ENCODE measurements at places on chromosomes 13 and 19.

DNA sequence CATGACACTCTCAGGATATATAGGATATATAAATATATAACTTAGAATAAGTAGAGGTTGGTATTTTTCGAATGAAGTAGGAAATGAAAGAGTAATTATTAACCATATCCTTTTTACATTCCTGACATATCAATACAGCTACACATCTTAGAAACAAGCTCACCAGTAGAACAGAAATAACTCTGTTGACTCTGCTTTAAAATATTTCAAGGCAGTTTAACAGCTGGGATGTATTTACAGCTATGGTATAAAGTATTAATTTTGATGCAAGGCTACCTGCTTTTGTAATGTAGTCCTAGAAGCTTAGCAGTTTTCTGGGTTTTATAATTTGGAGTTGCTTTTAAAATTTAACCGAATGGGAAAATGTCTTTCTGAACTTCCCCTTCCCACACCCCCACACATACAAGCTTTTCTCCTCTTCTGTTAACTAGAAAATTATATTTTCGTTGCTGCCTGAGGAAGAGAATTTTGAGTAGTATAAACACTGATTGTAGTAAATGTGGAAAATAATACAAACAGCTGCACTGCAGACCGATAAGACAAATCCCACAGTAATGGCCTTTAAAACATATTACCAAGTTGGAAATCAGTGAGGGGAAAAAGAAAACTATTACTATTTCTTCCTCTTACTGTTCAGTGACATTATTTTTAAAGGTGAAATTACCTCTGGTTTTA lies 147.7 kb downstream of the GGACT start:
- no peak for DNase-seq

GRCh38 chr19:2743099-2743498 lies 3.3 kb upstream of the SLC39A3 start:
- no peak for DNase-seq

- DNase-seq = no peak
Measured at GRCh38 chr19:6718741-6719539, 1.5 kb downstream of the C3 start.

DNA sequence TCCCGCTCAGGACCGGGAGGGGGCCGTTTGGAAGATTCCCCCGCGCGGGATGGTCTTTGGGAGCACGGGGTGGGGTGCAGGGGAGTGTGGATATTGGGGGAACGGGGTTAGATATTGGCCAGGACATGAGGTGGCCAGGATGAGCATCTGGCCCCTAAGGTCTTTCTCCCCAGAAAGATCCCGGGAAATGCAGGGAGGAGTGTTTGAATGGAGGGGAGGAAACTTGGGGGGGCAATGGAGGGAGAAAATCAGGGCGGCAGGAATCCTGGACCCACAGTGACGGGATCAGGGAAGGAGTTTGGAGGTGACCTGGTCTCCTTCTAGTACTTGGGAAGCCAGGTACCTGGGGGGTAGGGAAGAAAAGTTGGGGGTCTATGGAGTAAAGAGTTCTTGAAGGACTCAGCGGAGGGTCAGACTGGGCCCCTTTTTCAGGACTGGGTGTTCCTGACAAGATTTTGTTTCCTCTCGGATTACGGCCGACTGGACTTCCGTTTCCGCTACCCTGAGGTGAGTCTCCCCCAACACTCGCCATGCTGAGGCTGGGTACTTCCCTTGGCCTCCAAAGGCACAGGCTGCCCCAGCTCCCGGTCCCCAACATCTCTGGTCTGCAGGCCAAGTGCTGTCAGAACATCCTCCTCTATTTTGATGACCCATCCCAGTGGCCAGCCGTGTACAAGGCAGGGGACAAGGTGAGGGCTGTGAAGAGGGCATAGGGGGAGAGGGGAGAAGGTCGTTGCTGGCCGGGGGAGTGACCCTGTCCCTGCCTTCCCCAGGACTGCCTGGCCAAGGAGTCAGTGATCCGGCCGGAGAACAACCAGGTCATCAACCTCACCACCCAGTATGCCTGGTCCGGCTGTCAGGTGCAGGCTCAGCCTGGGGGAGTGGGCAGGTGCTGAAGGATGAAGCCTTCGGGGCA lies 989 bp downstream of the TMEM145 start:
- DNase-seq = no peak

DNA sequence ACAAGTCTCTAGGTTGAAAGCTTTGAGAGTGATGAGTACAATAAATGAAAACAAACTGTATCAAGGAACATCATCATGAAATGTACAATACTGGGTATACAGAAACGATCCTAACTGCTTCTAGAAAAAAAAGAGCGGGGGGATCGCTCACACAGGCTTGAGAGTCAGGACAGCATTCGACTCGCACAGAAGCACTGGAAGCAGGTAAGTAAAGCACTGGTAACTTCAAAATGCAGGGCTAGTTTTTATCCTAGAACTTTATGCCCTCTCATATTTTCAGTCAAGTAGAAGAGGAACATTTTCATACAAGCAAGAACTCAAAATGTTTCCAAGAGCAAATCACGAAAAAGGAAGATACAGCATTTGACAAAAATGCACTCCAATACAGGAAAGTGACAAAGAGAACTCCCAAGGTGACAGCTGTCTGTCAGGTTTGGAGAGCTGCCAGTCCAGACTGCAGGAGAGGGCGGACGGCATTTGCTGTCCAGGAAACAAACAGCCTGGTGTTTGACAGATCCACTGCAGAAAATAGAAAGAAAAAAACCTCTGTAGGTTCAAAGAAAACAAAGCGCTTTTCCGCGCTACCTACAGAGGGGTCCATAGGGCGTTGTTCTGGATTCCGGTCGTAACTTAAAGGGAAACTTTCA lies 58.2 kb upstream of the XPO4 start:
- no peak for DNase-seq

GRCh38 chr19:41637484-41637883 lies 10.6 kb upstream of the CEACAM4 start:
- no peak for DNase-seq

GRCh38 chr13:111973186-111973585 lies 93.8 kb upstream of the SOX1 start:
- DNase-seq = no peak

DNA sequence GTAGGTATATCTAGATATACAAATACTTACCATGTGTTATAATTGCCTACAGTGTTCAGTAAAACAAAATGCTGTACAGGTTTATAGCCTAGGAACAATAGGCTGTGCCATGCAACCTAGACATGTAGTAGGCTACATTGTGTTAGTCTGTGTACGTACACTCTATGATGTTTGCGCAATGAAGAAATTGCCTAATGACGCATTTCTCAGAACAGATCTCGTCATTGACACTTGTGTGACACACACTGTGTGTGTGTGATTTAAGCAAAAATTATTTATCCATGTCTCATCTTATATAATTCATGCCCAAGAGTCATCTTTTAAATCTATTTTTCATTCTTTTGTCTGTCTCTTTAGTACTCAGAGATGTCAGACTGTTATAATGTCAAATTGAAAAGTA lies 1888.8 kb upstream of the PCDH20 start:
- no peak for DNase-seq

DNA sequence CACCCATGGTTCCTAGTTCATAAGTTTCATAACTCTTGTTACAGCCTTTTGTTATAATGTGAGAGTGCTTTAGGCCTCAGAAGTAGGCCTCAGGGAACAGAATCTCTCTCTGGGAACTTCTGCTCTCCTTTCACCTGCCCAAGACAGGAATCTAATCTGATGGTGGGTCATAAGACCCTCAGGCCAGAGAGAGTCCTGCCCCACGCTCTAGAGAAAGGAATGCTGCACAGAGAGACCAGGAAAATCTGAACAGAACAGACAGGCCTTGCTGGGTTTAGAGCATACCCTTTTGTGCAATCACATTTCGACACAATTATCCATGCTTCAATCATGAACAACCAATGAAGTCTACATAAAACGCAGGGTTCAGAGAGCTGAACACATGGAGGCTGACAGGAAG lies 3.4 kb upstream of the DIAPH3 start:
- DNase-seq = no peak

DNA sequence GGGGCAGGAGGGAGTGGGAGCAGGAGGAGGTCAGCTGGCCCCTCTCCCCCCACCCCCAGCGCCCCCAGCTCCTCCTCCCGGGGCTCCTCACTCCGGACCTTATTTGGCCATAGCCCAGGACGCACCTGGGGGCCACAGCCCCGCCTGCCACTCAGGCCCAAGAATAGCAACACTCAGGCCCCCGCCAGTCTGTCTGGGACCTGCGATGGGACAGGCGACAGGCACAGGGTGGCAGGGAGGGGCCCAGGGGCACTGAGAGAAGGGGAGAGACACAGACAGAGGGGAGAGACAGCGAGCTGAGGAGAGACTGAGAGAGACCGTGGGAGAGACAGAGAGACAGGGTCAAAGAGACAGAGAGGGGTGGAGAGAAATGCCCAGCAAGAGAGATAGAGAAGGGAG lies 10.2 kb downstream of the JOSD2 start:
- DNase-seq = no peak

GRCh38 chr19:32339988-32340874 lies 5.2 kb upstream of the ZNF507 start:
- DNase-seq = peak; percentile 17

GRCh38 chr19:16445238-16446107 lies 26.3 kb downstream of the EPS15L1 start:
- DNase-seq = no peak

GRCh38 chr19:44772959-44773358 lies 4.7 kb upstream of the CBLC start:
- DNase-seq = no peak

DNA sequence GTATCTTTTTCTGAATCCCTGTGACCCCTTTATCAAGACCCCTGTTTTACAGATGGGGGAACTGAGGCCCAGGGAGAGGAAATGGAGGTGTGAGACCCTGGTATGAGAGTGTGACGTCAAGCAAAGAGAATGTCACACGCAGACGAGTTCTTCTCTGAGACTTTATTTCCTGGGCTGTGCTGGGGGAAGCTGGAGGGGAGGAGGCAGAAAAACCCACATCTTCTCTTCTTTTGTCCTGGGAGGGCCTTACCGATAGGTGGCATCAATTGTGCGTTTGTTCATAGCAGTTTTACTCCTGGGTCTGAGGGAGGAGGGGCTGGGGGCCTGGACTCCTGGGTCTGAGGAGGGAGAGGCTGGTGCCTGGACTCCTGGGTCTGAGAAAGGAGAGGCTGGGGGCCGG lies 4.9 kb upstream of the KLK15 start:
- no peak for DNase-seq

DNA sequence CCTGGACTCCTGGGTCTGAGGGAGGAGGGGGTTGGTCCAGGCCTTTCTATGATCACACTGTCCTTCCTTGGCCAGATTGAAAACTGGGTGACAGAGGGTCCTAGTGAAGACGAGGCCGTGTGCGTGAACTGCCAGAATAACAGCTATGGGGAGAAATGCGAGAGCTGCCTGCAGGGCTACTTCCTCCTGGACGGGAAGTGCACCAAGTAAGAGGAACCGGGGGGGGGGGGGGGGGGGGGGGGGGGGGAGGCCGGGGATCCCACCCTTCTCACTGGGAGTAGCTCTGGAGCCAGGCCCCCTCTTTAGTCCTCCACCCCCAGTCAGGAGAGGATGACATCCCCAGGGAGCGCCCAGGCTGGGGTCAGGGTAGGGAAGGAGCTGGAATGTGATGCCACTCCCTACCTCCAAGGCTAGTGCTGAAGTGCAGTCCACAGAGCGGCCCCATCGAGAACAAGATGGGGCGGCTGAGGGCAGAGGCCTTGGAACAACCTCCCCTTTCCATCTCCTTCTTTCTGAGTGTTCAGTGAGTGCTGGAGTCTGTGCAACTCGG lies 19.4 kb downstream of the CNFN start:
- no peak for DNase-seq

DNA sequence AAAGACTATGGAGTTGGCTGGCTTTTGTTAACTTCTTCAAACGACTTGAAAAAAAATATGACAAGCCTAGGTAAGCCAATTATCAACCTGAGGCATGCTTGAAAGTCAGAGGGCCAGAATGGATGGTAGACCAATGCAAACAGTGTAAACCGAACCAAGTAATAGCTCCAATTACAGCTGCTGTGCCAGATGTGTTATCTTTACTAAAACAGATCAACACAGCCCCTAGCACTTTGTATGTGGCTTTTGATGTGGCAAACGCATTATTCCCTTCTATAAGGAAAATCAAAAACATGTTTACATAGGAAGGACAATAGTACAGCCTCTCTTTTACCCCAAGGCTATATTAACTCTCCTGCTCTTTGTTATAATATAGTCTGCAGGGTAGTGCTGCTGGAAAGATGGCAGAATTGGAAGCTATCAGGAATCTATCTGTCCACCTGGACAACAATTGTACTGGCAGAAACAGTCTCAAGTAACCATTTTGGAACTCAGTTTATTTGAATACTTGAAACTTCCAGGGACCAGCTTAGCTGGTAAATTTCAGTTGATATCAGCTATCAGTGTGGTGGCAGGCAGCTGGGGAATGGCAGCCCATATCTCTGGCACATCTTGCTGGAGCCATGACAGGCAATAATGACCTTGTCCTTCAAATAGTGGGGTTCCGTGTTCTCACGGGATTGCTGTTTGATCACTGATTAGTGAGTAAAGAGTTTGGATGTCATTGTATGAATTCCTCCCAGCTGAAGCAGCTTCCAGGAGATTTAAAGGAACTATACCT lies 144.4 kb upstream of the WASF3 start:
- DNase-seq = no peak

- DNase-seq = peak; percentile 8
Measured at GRCh38 chr19:30666301-30666803, 294.2 kb downstream of the ZNF536 start.

DNA sequence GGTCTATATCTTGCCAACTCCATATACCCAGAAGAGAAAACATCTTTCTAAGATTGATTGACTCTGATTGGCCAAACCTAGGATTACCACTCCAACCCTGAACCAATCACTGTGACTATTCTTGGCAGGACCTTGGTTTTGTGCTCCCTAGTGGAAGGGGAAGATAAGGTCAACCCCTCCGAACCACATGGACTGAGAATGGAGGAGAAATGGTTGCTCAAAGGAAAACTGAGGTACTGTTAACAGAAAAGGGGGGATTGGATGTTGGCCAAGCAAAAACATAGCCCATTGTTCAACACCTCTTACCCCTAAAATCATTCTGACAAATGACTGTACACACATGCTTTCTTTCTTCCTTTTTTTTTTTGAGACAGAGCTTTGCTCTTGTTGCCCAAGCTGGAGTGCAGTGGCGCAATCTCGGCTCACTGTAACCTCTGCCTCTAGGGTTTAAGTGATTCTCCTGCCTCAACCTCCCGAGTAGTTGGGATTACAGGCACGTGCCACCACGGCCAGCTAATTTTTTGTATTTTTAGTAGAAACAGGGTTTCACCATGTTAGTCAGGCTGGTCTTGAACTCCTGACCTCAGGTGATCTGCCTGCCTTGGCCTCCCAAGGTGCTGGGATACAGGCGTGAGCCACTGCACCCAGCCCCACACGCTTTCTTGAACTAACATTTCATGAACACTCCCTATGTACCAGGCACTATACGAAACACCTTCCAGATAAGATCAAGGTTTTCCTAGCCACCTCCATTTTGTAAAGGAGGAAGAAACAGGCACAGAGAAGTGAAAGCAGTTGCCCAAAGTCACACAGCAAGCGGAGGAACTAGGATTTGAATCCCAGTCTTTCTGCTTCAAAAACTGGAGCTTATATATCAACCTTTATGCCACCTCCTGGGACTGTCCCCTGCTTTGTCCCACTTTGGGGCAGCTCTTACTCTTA lies 6.5 kb downstream of the MEIOSIN start:
- no peak for DNase-seq
